Left ventricle myocardium superior (tissue), 1 donor: ENCODE measurements at places on chromosomes 7 and 10. TPM values are rescaled to one million over a fixed set of nuclear protein-coding genes. Genes with fewer than 3 reads are reported as not detected.

The PLCE1 gene
- total RNA-seq = 4.6 TPM

- DNase-seq = no peak
These were observed 129.2 kb downstream of the KCND2 start for GRCh38 chr7:120402079-120402767.

DNA sequence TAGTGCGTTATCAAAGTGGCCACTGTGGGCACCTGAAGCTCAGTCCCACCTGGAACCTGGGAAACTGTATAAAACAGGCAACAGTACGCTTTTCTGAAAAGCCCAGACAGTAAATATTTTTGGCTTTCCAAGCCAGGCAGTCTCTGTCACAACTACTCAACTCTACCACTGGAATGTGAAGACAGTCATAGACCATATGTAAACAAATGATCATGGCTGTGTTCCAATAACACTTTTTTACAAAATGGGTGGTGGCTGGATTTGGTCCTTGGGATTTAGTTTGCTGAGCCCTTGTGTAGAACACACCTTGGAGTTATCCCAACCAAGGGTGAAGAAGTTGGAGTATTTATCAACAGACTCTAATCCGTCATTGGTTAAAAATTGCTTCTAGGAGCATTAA lies 259.9 kb downstream of the SKIDA1 start:
- DNase-seq = no peak

- no peak for DNase-seq
These were observed 36.4 kb downstream of the USP54 start for GRCh38 chr10:73554721-73555120.

- DNase-seq = no peak
These were observed 42.5 kb downstream of the ZCCHC24 start for GRCh38 chr10:79402951-79403350.

DNA sequence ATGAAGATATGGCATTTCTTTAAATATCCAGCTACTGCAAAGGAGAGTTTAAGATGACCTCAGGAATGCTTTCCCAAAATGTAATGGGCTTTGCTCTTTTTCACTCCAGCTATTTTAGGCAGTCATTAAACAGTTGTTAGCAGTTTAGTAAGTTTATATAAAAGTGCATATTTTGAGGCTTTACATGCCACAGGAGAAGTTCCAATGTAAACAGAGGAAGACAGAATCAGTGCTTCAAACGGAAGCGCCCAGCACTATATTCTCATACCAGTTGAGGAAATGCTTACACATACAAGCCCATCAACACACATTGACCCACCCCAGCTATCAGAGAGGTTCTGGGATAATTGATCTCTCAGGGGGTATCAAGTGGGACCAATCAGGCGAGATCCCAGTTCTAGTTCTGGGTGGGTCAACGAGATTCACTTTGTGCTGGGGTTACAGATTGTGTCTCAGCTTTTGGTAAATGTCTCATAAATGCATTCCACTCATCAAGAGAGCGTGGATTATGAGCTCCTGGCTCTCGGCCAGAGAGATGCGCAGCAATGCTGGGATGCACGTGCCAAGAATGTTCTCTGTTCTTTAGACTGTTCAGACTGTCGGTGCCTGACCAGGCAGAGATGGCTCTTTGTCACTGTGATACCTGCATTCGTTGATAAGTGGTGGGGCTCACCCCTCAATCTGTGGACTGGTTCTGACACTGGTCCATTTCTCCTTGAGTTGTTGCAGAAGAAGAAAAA lies 55.0 kb downstream of the CACNB2 start:
- DNase-seq = peak; percentile 33

The ARHGAP22 gene
- total RNA-seq = 3.4 TPM

DNA sequence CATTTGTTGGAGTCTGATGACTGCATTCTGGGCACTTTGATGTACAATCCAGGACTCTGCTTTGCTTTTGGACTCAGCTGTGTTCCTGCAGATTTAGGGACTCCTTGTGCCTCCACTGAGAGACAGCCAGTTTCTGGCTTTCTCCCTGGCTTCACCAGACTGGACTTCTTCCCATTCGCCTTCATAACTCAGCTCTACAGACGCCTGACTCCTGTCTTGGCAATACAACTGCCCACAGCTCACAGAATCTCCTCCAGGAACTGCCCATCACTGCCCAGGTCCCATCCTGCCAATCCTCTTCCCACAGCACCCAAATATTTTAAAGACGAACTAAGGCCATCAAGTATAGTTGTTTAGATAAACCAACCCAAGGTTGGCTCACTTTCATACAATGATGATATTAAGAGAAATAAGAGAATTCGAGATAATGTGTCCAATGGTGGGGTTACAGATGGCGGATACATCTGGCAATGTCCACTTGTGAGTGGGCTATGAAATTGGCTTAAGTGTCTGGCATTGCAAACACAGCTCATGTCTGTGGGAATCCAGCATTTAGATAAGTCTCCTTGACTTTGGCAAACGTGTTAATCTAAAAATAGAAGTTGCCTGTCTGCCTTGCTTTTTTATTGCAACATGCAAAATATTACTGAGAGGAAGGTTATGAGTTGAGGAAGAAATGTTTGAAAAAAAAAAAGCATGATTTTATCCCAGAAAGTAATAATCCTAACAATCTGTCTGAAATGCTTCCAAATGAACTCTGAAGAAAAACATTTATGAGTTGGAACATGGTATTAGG lies 95.1 kb downstream of the ITGA8 start:
- DNase-seq = no peak

The NRBF2 gene
- total RNA-seq = 8.5 TPM

The ADIRF gene
- 41.8 TPM for total RNA-seq

GRCh38 chr10:98217801-98218200 lies 50.2 kb downstream of the LOXL4 start:
- no peak for DNase-seq

The AKR1D1 gene
- total RNA-seq = not detected

DNA sequence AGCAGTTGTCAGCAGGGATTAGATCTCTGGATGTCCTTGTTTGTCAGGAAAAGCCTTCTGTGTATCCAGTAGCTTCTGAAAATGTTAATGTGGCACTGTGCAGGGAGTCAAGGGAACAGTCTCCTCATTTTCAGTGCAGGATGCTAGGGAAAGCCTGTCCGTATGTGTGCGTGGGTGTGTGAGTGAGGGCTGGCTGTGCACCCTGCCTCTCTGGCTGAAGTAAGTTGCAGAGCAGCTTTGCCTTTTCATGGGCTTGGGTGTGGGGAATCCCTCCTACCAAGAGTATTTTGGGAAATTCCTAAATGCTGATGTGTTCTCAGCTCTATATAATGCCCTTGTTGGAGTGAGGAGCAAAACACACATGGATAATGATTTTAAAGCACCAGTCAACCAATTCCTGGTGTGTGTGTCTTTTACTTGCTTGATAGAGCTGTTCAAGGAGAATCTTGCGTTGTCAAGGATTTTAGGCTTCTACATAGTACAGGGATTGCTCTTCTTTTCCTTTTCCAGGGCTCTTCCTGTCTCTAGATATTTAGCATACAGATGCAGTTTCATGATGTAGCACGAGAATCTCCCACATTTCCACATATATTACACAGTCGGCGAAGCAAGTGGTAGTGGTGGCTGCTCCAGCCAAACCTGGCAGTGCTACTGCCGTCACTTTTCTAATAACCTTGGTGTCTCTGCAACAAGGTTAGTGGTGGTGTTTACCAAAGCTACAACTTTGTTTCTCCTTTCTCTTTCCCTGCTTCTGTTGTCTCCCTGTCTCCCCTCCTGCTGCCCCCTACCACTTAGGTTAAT lies 92.8 kb downstream of the MCU start:
- peak; percentile 67 for DNase-seq

- DNase-seq = peak; percentile 49
These were observed 14.3 kb upstream of the PRKAG2 start for GRCh38 chr7:151891182-151891581.

DNA sequence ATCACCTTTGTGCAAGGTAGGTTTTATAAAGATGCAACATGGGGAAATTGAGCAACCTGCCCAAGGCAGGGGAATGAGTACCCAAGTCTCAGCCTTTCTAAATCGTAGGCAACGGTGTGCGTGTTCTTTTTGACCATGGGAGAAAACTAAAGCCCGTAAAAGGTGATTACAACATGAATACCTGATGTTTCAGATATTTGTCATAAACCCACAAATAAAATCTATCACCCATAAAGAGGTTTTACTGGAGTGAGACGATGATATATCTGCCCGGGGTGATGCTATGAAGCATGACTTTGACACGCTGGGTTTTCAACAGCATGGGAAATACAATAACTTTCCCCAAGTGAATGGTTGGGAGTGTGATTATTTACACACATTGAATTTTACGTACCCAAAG lies 406.3 kb upstream of the KLF6 start:
- no peak for DNase-seq

The NEUROD6 gene
- total RNA-seq = not detected

DNA sequence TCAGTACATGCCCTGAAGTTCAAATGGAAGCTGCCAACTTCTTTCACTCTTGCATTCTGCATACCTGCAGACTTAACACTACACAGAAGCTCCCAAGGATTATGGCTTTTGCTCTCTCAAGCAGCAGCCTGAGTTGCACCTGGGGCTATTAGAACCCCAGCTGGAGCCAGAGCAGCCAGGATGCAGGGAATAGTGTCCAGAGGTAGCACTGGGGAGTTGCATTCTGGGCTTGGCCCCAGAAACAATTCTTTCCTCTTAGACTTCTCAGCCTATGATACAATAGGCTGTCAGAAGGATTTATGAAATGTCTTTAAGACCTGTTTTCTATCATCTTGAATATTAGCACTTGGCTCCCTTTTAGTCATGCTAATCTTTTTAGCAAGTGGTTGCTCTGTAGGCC lies 886.7 kb upstream of the GHITM start:
- DNase-seq = no peak

The VIPR2 gene
- total RNA-seq = 21.3 TPM

The CPA2 gene
- not detected for total RNA-seq

GRCh38 chr7:142053988-142054387 lies 57.5 kb upstream of the MGAM2 start:
- DNase-seq = no peak

The SYT15 gene
- 3.6 TPM for total RNA-seq

DNA sequence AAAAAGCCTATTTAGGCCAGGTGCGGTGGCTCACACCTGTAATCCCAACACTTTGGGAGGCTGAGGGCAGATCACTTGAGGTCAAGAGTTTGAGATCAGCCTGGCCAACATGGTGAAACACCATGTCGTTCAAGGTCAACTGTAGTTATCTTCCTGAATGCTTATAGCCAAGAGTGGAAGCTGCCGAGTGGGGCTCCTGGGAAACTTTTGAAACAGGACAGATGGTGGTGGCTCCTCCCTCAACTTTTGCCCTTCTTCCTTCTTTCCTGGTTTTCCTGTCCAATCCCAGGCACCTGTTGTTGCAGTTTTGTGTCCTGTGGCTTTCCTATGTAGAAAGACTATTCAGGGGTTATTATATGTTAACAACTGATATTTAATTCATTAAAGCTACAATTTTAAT lies 8.7 kb upstream of the PPIA start:
- no peak for DNase-seq

The SLC39A12 gene
- not detected for total RNA-seq

The WNT8B gene
- not detected for total RNA-seq

- DNase-seq = no peak
These were observed 415.1 kb downstream of the PAXIP1 start for GRCh38 chr7:154587792-154588191.

The NCF1 gene
- total RNA-seq = 3.9 TPM

The MMP21 gene
- total RNA-seq = not detected

DNA sequence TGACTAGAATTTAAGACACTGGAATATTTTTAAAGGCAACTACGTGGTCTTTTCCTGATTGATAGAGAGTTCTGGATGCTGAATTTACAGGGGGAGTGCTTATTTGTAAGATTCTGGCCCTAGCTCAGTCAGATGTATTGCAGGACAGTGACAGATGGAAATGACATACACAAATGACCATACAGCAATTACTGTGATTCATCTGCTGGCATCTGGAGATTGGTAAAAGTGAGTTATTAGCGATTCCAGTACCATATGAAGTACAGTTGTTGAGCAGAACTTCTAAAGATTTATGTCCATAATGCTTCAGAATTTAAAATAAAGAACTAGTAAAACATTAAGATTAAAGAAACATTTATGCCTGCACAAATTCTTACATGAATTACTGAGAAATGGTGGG lies 243.2 kb downstream of the CRPPA start:
- no peak for DNase-seq
